ENCODE measurements at places on chromosomes 11 and 22. TPM values are rescaled to one million over a fixed set of nuclear protein-coding genes. Genes with fewer than 3 reads are reported as not detected.

Gene OR5A1
- total RNA-seq, result not detected

- no peak for DNase-seq
These were observed 95.2 kb upstream of the BID start for GRCh38 chr22:17869285-17870096.

- peak; percentile 88 for DNase-seq
These were observed 48.6 kb upstream of the UCP3 start for GRCh38 chr11:74057249-74058151.

DNA sequence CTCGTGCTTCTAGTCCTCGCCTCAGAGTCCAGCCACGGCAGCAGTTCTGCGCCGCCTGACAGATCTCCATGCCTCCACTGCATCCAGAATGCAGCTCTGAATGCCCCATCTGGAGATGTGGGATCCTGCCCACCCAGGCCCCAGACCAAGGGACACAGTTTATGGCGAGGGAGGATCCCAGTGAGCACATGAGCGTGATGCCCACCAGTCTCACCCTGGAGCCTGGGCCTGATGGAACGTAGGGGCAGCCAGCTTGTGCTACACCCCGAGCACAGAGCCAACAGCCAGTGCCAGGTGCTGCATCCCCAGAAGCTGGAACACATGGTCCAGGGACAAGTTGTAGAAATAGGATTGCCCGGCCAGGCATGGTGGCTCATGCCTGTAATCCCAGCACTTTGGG is 10.4 kb downstream of the IGLL1 start:
- no peak for DNase-seq

- peak; percentile 79 for DNase-seq
These were observed 533.9 kb upstream of the CCDC90B start for GRCh38 chr11:83819931-83820549.

DNA sequence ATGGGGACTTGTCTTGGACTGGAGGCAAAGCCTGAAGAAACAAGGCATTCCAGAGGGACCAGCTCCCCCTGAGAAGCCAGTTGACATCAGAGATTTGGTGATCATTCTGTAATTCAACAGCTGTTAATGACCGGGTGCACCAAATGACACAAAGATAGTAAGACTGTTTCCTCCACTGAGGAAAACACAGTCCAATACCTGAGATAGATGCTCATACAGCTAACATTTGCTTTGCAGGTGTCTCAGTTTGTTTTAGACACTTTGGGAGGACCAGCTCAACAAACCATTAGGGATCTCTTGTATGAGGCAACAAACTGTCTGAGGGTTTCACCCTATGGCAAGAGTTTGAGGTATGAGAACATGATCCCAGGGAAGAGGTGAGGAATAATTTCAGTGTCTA is 237.2 kb upstream of the PLET1 start:
- DNase-seq, result no peak

GRCh38 chr11:111426617-111427016 is 47.5 kb upstream of the POU2AF1 start:
- DNase-seq, result no peak

GRCh38 chr22:42622061-42622710 is 7.5 kb upstream of the POLDIP3 start:
- no peak for DNase-seq

DNA sequence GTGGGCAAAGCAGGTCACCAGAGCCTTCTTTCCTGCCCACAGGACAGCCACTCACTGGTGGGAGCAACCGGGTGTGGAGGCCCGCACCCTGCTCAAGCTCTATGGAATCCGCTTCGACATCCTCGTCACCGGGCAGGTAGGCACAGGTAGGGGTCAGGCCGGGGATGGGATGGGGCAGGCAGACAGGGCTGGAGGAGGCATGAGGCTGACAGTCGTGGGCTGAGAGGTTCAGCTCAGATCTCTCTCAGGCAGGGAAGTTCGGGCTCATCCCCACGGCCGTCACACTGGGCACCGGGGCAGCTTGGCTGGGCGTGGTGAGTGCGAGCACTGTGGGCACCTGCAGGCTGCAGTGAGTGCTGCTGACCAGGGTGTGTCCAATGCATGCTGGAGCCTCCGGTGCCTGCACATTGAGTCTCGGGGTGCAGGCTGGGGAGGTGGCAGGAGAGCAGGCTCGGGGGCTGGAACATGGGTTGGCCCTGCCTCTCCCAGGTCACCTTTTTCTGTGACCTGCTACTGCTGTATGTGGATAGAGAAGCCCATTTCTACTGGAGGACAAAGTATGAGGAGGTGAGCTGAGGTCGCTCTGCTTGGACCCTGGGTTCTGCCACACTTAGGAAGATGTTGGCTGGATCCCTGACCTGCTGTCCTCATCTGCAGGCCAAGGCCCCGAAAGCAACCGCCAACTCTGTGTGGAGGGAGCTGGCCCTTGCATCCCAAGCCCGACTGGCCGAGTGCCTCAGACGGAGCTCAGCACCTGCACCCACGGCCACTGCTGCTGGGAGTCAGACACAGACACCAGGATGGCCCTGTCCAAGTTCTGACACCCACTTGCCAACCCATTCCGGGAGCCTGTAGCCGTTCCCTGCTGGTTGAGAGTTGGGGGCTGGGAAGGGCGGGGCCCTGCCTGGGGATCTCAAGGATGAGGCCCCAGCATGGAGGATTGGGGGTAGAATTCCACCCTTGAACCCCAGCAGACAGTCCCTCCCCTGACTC is 6.3 kb downstream of the SLC7A4 start:
- DNase-seq, result no peak

GRCh38 chr11:63369971-63370588 is 495 bp downstream of the SLC22A9 start:
- no peak for DNase-seq

DNA sequence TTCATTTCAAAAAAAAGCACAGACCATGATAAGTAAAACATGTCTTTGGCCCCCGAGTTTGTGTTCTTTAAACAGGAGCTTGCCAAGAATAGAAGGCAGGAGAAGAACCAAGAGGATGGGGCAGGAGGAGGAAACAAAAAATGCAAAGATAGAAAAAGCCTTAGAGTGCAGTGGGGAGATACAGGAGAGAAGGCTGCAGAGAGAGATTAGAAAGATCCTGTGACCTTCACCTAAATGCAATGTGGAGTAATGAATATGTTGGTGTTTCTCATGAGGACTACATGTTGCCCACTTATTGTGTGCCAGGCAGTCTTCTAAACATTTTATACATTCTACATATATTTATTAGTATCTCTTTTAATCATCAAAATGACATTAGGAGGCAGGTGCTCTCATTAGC is 2.3 kb upstream of the APLNR start:
- DNase-seq, result no peak

DNA sequence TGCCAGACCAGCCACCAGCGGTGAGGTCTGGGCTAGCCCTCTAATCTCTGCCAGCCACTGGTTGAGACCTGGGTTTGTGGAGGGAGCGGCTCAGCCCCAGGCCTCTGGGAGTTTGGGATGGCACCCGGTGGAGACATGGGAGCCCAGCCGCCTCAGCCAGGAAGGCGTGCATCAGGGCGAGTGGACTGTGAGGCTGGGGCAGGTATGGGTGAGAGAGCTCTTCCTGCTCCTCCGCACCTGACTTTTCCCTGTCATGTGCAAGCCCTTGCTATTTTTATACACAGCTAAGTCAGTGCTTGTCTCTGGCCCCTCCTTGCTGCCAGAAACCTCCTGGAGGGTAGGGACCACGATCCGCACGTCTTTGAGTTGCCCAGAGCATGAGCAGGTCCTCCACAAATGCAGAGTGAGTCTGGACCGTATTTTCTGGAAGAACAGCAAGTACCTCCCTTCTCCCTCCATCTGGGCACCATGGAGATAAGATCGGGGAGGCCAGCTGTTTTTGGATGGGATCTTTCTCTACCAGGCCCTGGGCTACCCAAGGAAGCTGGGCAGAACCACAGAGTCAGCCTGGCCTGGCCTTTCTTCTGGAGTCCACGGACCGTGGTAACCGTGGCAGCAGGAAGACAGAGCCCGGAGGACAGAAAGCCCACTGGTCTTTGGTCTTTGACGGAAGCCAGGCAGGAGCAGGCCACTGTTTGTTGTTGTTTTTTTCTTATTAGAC is 53.3 kb downstream of the IGLL1 start:
- DNase-seq, result no peak

GRCh38 chr22:19991645-19992451 is 24.8 kb downstream of the ARVCF start:
- DNase-seq, result no peak

Gene C1QTNF6
- 1.1 TPM for total RNA-seq

DNA sequence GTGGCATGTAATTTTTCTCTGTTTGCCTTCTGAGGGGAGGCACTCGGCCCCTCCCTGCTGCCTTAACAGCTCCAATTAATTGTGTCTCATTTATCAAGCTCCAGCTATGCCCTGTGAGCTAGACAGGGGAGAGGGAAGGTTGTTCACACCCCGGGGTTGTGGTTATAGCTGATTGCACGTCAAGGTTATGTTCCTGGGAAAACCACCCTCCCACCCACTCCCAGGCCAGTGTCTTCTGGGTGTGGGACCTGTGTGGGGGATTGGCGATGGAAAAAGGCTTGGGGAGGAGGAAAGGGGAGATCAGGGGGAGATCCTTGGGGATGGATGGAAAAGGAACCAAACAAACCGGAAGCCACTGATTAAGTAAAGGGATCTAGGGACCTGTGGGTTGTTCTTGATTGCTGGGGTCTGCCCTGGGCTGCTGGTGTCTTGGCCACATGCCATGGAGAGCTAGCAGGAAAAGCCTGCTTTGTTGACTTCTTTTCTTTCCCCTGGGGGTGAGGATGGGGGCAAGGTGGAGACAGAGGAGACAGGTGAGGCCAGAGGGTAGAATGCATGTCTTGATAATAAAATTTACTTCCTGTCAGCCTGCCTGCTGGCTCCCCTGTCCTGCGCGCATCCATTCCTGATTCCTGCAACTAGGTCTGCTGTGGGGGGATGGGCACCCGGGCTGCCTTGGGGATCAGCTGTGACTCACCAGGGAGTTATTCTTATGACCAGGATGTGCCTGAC is 13.5 kb upstream of the SORL1-AS1 start:
- peak; percentile 95 for DNase-seq

- no peak for DNase-seq
These were observed 20.3 kb upstream of the FGF3 start for GRCh38 chr11:69839516-69839915.

Gene APOL3
- 1.7 TPM for total RNA-seq

- no peak for DNase-seq
These were observed 28.6 kb upstream of the YPEL1 start for GRCh38 chr22:21764038-21764804.

Gene IGSF9B
- total RNA-seq, result under 0.01 TPM

Data from IMR-90 (cell line).